ENCODE measurements at places on chromosomes 2 and 18.

GRCh38 chr2:124339709-124340108 lies 314.6 kb downstream of the CNTNAP5 start:
- no peak for DNase-seq

DNA sequence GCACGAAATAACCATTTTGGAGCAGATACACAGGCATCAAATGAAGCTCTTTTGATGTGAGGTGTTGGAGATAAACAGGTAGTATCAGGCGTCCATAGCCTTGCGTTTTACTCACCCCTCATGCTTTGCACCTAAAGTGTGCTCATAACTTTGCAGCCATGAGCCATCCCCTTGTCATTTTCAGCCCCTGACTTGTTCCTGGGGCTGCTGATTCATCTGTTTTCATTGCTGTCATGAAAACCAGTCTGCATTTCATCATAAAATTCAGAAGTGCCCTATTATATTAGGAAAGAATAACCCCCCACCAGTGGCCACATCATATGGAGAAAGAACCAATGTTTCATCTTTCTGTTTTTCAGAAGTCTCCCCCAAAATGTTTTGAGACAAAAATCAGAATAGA lies 329.7 kb upstream of the NRP2 start:
- no peak for DNase-seq

DNA sequence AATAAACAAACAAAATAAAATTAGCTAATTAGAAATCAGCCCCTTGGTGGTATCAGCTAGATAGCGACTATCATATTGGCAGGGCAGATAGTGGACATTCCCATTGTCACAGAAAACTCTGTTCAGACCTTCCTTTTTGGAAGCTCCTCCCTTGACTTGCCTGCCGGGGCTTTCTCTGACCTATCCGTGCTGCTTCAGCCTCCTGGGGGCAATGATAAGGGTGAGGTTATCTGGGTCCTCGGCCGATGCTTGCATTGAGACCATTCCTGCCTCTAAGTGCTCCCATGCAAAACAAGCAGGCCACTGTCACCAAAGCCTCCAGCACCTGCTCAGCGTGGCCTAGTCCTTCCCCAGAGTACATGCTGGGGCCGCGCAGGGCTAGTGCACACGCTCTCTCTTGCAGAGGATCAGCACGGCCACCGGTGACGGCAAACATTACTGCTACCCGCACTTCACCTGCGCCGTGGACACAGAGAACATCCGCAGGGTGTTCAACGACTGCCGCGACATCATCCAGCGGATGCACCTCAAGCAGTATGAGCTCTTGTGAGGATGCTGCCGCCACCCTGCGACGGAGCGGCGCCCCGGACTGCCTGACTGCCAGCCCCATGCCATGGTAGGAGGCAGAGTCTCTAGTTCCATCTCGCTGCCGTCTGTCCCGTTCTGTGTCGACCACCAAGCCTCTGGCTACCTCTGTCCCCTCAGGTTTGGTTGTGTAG lies 27.4 kb downstream of the MPPE1 start:
- no peak for DNase-seq

DNA sequence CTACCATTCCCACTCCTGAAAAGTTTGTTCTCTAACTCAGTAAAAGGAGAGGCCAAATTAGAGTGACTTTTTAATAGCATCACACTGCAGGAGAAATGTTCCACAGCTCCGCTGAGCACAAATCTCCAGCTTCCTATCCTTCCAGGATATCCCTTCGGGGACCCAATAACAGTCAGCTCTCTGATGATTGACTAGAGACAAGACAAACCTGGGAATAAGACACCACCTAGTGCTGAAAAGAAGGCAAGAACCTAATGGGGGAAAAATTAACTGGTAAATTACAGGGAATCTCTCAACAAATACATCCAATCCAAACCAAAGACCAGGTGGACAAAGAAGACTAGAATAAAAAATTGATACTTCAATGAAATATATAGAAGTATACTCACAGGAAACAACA lies 977.1 kb upstream of the SOX11 start:
- no peak for DNase-seq

DNA sequence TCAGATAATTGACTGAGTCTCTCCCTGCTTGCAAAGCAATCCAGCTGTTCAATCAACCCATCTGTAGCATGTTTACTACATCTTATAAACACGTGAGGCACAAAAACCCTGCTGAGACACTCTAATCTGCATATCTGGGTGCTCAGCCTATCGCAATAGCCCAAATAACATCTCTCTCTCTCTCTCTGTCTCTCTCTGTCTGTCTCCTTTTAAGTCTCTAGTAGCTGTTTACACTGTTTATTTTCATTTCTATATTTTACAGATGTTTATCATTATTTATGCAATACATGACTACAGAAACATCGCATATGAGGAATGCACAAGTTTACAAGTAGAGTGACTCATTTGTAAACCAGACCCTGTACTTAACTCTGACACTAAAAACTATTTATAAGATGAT lies 422.1 kb upstream of the DSEL start:
- DNase-seq, result no peak

DNA sequence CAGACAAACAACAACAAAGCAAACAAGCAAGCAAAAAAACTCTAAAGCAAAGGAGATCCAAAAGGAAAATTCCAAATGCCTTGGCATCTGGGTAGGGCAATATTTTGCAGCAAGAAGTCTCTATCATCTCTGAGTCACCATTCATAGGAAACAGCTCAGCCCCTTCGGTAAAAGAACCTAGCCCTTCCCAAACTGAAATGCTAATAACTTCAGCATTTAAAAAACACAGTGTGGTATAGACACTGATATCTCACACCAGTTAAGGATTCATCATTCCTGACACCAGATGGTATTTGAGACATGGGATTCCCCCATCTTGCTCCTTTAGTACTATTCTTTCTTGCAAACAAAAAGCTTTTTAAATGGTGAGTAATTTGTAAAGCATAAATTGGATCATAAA lies 491.8 kb downstream of the TXNL1 start:
- DNase-seq, result no peak

GRCh38 chr2:215527736-215528135 lies 91.9 kb upstream of the FN1 start:
- DNase-seq, result no peak

DNA sequence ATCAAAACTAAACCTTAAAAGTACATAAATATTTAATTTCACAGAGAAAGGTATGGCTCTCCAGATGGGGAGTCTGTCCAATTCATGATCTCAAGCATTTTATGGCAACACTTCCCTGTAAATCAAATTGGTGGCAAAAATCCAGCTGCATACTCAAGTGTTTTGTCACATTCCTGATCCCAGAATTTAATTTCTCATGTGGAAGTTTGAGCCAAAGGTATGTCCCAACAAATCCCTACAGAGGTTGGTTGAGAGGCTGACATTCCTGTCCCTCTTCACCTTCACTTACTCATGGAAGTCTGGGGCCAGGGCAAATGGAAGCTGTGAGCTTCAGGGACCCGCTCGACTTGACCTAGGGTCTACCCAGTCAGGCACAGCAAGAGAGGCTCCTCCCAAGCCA lies 17.7 kb downstream of the KLF7 start:
- DNase-seq, result no peak

- no peak for DNase-seq
These were observed 658.7 kb upstream of the LINC00305 start for GRCh38 chr18:64807560-64807959.

- no peak for DNase-seq
These were observed 31.7 kb upstream of the CERS6 start for GRCh38 chr2:168424112-168424951.

DNA sequence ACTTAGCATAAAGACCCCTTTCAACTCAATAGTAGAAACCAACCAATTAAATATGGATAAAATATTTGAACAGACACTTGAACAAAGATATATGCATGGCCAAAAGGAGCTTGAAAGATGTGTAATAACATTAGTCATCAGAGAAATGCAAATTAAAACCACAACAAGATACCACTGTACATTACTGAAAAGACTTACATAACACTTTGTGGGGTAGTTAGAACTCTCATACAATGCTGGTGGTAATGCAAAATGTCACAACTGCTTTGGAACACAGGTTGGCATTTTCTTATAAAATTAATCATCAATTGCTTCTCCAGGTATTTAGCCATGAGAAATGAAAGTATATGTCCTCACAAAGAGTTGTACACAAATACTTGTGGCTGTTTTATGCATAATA lies 60.7 kb downstream of the TTC27 start:
- DNase-seq, result no peak

DNA sequence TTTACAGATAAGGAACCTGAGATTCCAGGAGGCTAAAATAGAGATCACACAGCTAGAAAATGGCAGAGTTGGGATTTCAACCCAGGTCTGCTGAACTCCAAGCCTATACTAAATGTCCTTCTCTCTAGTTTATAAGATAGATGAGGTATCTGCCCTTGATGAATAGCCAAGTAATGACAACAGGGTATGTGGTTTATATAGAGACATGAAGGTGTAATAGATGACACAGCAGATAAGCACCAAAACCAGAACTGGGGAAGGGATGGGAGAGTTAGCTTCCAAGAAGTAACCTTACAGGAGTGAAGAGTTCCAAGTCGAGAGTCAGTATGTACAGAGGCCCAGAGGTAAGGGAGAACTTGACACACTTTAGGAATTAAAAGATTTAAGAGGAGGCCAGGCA lies 104.7 kb upstream of the UBXN4 start:
- DNase-seq, result no peak

- no peak for DNase-seq
These were observed 9.3 kb upstream of the SNORC start for GRCh38 chr2:232860593-232861241.

DNA sequence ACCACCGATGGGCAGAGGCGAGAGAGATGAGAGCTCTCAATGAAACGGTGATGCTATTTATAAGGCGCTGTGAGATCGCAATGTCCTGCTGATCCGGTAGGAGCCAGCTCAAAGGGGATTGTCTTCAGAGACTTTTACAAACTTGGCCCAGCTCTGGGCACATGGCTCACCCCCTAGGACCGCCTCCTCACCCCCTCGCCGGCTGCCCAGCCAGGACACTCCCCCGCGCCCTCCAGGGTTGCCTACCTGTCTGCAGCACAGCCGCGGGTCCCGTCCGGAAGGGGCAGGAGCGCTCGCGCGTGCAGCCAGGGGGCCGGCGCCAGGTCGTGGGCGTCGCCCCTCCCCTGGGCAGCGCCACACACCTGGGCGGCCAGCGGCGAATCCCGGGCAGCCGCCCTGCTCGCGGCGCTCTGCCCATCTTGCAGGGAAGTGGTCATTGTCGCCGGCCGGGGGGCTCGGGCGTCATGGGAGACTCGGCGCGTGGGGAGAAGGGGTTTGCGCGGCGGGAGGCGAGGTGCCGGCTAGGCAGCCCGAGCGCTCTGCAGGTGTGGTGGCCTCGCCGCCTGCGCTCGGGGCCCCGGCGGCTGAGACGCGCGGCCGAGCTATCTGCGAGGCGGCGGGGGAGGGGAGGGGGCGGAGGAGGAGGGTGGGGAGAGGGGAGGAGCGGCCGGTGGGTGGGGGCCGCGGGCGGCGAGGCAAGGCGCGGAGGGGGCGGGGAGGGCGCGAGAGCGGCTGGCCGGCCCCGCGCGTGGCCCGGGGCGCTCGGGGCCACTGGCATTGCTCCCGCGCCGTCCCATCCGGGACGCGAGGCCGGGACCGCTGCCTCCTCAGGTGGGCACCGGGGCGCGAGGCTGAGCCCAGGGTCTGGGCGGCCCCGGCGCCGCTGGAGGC lies at the start of gene GRB14:
Gene GRB14, minus strand, starts transcription at position 610 of the 891 bp plus-strand sequence. Its CDS starts 173 bp downstream, at position 437.
- DNase-seq, result no peak

DNA sequence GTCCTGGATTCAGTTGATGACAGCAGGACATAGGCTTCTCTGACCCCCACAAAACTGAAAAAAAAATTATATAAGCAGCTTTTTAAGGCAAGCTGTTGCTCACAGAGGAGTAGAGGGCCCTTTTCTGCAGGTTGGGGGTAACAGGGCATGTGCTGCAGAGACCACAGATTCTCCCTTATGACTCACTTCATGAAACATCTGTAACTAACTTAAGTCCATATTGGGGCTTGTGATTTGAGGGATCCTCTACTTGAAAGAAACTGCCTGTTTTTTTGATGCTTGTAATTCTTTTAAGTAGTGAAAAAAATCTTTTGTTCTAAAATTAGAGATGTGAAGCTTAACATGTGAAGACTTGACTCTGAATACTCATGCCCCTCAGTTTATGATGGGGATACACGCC lies 33.4 kb downstream of the XRCC5 start:
- DNase-seq, result no peak

DNA sequence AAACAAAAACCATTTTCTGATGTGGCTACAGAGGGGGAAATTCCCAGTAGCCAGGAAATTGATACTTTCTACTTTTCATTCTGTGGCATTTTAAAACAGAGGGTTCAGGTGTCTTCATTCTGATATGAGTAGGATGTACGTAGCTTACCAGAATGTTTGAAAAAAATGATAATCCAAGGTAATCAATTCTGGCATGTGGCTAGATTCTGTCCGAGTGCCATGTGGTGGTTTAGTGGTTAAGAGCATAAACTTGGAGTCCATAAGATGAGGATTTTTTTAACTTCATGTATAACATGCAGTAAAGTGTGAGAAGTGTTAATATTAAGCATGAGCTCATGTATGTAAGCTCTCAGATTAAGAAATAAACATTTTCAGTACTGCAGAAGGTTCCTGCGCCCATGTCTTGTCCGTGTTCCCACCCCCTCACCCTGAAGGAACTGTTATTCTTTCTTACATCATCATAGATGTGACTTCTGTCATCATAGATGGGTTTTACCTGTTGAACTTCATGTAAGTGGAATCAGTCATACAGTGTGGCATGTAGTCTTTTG lies 4.5 kb downstream of the B3GNT2 start:
- no peak for DNase-seq

GRCh38 chr2:11412449-11412810 lies 53.5 kb downstream of the E2F6 start:
- DNase-seq, result no peak

- DNase-seq, result no peak
These were observed 61.4 kb downstream of the TXNL1 start for GRCh38 chr18:56576826-56577573.

GRCh38 chr2:190635781-190636180 lies 13.1 kb upstream of the NAB1 start:
- DNase-seq, result no peak

- no peak for DNase-seq
These were observed 29.6 kb downstream of the PKP4 start for GRCh38 chr2:158486150-158486969.

DNA sequence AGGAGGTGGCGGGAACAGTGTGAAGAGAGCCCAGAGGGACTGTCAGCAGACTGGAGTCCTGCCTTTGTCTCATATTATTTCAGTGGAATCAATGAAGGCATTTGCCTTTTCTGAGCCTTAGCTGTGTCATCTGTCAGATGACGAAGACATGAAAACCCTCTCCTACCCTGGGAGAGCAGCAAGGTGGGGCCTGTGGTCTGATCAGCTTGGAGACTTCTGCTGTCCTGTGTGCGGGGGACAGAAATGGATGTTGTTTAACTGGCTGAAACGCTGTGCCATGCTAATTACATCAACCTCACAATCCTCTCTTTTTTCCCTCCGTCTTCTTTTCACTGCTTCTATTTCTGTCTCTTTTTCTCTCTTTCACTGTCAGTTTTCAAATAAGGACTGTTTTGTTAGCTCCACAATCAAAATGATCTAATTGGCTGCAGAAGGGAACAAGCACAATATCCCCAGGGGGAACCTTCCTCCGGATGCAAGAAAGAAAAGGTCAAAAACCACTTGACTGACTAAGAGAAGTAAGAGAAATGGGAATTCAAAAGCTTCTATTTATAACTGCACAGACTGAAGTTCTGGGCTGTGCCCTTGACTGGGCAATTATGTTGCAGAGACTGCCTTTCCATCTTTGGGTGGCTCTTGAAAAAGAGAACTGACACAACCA lies 340.1 kb downstream of the CLIP4 start:
- DNase-seq, result no peak

- DNase-seq, result no peak
These were observed 1.4 kb downstream of the ELP2 start for GRCh38 chr18:36130883-36131653.

- no peak for DNase-seq
These were observed 279.0 kb downstream of the CALCRL start for GRCh38 chr2:187168720-187169713.
